ENCODE measurements at places on chromosomes 1 and 21.

- DNase-seq, result no peak
Observed at GRCh38 chr1:200741551-200742207, 3.0 kb downstream of the CAMSAP2 start.

GRCh38 chr1:152960452-152961044, 9.9 kb upstream of the SPRR4 start:
- peak; percentile 27 for DNase-seq

DNA sequence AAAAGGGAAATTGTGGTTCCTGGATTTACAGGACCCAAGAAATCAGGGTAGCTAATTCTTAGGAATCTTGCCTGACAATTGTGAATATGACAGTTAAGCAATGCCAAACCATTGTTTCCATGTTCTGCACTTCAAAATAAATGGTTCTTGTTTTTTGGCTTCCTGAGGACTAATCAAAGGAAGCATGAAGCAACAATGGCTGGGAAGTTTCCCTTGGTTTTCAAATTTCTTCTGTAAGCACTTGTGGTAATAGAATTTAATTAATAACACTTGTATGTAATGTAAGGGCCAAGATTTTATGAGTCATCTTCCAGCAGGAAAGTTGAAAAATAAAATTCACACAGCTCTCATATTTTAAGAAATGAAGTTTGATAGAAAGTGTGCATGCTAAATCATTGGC, 31.7 kb downstream of the JAM2 start:
- DNase-seq, result no peak

GRCh38 chr1:199336745-199337640, 690.5 kb upstream of the NR5A2 start:
- peak; percentile 73 for DNase-seq

DNA sequence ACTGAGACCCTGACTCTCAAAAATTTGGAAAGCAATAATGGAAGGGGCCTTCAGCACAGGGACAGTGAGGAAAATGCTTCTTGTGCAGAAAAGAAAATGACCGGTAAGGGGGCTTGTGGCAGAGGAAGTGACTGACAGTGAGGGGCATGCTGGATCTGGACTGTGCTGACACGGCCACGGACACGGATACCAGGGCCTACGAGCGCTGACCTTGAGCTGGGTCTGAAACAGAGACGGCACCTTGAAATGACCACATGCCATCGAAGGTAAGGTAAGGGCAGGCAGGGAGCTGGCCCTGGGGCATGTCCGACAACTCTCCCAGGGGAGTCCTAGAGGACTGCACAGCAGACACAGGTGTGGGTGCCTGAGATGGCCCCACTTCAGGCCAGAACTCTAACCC, 182.1 kb downstream of the RHOU start:
- no peak for DNase-seq

DNA sequence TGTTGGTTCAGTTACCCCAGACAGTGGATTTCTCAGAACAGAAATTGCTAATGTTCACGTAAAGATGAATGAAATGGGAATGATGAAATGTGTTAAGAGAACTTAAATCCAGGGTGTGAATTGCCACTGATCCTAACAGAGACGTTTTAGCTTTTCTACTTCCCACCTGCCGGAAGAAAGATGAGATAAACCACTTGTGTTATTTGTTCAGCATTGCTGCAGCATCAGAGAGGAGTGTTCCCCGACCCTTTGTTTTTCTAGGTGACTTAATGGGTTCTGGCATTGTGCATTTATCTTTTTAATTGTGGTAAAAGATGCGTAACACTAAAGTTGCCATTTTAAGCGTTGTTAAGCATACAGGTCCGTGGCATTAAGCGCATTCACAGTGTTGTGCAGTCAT, 122.3 kb downstream of the GALNT2 start:
- DNase-seq, result no peak

DNA sequence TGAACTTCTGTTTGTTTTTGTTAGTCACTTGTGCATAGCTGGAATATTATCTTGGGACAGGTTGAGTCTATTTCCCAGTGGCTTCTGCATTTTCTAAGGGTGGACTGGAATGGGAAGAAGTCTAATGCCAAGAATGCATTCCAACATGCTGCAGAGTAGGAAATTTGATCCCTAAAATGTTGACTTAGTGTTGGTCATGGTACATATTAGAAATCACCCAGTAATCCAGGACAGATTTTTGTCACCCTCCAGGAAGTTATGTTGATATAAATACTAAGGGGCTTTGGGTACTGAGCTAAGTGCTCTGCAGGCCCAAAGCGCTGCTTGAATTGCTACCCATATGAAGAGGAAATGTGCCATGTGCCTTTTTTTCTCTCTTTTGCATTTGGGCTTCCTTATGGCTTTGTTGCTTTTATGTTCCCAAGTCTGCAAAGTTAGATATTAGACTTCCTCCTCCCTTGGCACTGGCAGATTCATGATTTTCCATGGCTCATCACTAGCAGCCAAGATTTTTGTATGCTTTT, 10.0 kb downstream of the ARID1A start:
- no peak for DNase-seq
